GF-D8 (cell line): ENCODE measurements at places on chromosomes 2 and 18.

- DNase-seq: no peak
These were observed 979.5 kb upstream of the CELF4 start for GRCh38 chr18:38545071-38545470.

DNA sequence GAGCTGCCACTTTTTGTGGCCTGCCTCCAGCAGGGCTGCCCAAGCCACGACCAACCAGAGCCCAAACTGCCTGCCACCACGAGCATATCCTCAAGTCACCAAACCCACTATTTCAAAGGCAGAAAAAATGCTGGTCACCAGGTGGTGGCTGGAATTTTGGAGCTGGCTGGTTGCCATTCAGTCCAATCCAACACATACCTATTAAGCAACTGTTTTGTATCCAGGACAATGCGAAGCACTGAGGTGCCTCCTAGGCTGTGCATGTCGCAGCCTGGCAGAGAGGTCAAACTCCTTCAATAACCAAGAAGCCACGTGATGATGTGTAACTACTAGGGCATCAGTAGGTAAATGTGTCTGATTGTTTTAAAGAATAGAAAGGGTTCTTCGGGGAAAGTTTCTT, 108.3 kb upstream of the PPP1CB start:
- DNase-seq: no peak

- DNase-seq: no peak
These were observed 3.5 kb downstream of the CRIM1 start for GRCh38 chr2:36359067-36359466.

- no peak for DNase-seq
These were observed 34.6 kb downstream of the PRPF40A start for GRCh38 chr2:152682663-152683062.

GRCh38 chr2:172090044-172090961, 5.0 kb downstream of the DLX1 start:
- DNase-seq: no peak

- no peak for DNase-seq
These were observed 70.3 kb downstream of the CHST9 start for GRCh38 chr18:27114842-27115241.

- no peak for DNase-seq
These were observed 104.7 kb upstream of the ARHGAP28 start for GRCh38 chr18:6624661-6625311.

GRCh38 chr18:53070788-53071187, 730.8 kb downstream of the DCC start:
- no peak for DNase-seq

- DNase-seq: no peak
These were observed 78.3 kb downstream of the CMPK2 start for GRCh38 chr2:6787376-6787775.

DNA sequence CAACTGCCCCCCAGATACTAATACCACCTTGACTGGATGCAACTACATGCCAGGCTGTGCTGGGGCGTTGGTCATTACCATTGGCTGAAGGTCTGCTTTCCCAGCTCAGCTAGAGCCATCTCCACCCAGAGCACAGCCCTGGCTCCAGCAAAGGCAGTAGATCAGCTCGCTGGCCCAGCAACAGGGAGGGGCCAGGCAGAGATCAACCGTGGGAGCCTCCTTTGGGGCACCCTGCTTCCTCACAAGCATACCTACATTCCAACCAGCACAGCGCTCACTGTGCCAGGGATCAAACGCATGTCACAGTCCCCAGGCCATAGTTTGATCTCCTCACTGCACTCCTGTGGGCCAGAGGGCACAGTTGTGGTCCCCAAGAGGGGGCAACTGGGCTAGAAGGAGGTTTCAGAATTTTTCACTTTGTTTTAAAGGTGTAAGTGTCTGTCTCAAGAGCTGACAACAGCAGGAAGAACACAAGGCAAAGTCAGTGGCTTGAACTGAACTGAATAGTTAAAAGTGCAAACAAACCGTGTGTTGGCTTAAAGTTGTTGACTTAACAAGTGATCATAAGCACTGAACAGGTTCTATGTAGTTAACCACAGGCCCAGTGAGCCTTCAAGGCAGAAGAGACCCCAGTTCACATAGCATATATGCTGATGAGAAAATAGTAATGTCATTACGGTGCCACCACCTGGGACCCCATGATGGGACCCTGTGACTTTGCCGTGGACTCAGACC, 70.1 kb upstream of the BZW1 start:
- DNase-seq: no peak

DNA sequence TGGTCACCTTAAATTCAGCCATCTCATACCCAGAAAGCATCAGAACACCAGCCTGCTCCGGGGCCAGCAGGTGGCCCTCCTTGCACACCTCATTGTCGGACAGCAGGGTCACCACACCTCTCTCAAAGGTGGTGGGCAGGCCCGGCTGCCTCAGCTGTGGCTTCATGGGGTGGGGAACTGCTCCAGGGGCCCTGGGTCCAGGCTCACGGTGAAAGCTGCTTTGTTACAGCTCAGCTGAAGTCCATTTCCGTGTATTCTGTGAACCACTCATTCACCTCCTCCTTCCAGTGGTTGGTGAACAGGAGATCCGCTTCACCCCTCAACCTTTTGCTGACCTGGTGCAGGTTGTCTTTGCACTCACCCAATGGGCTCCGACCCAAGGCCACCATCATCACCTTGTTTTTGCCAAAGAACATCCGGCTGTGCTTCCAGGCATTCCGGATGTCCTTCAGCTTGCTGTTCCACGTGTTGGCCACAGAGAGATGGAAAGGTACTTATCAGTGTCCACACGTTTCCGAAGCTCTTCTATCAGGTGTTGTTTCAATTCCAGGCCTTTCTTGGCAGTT, 78.6 kb upstream of the LDLRAD4 start:
- peak; percentile 17 for DNase-seq

DNA sequence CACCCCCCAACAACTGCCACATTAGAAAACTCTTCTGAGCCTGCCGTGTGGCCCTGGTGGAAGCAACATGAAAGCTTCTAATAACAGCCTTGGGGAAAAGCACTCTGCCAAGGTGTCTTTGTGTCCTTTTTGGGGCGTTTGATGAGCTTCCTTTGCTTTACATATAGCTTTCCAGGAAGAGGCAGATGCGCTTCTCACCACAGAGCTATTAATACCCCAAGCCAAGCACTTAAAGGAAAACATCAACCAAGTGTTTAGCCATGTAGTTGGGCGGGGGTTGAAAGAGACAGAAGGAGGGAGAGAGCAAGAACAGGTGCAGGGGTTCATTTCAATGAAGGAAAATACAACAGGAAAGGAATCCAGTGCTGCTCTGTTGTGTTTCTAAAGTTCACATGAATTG, 176.1 kb downstream of the VAPA start:
- DNase-seq: no peak

GRCh38 chr2:45813003-45813941, 161.8 kb downstream of the PRKCE start:
- no peak for DNase-seq

DNA sequence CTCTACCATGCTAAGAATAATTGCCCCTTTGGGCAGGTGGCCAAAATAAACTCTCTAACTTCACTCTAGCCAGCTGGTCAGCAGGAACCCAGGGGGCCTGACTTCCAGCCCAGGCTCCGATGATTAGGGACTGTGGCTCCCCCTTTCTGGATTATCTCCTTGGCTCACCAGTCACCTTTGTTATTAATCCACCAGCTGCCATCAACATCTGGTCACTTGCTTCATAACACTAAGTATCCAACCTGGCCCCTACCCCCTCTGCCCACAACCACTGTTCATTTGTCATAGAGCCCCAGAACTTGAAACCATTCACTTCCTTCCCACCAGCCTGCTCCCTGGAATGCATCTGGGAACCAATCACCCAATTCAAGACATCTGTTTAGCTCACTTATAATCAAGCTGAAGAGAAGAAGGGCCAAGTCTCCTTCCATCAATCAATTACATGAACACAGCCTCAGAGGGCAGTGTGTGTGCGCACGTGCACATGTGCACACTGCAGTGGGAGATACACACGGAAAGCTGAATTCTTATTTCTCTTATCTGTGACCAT, 215.1 kb downstream of the ALK start:
- DNase-seq: no peak

DNA sequence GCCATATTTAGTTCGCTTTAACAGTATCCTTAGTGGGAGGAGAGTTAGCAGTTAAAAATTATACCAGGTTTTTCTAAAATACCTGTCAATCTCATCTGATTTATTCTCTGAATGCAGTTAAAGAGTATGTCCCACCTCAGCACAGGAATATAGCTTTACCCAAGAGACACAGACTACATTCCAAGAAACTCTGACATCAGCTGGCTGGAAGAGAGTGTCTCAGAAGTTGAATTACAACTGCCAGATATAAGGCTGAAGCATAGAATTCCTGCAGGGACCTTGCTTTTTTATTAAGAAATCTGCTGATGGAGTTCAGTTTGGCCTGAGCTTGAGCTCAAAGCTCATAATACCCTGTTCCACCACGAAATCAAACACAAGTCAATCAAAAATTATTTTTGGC, 25.4 kb upstream of the CNTNAP5 start:
- DNase-seq: no peak

DNA sequence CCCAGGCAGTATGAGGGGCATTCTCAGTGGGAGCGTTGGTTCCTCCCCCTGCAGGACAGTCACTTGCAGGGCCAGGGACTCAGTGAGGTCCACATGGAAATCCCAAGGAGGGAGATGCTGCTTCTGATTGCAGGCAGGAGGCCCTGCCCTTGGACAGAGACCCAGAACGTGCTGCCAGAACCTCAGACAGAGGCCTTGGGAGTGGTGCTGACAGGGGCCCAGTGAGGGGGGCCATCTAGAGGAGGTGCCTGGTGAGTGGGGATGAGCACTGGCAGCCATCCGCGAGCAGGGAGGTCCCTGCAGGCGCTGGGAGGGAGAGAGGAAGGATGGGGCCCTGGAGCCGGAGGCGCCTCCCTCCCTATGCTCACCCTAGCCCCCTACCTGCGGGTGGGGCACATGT, 133.1 kb downstream of the DYSF start:
- DNase-seq: no peak

GRCh38 chr2:234994438-234995321, 42.9 kb downstream of the SH3BP4 start:
- no peak for DNase-seq

- DNase-seq: no peak
These were observed 150.8 kb downstream of the CCDC85A start for GRCh38 chr2:56334622-56335021.

GRCh38 chr2:147865560-147865959, 20.7 kb downstream of the ACVR2A start:
- DNase-seq: no peak

- no peak for DNase-seq
These were observed 16.8 kb downstream of the AQP12A start for GRCh38 chr2:240708457-240708856.

DNA sequence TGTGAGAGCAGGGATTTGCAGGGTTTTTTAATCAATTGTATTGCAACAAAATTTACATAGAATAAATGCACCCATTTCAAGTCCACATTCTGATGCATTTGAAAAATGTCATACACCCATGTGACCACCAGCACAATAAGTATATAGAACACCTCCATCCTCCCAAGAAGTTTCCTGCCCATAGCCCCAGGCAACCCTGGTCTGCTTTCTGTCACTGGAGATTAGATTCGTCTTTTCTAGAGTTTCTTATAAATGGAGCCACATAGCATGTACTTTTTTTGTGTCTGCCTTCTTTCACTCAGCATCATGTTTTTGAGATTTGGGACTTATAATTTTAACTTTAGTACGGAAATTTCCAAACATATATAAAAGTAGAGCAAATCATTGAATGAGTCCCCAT, 127.2 kb upstream of the EPAS1 start:
- no peak for DNase-seq

GRCh38 chr2:17515652-17516051, 2.6 kb downstream of the RAD51AP2 start:
- DNase-seq: no peak

DNA sequence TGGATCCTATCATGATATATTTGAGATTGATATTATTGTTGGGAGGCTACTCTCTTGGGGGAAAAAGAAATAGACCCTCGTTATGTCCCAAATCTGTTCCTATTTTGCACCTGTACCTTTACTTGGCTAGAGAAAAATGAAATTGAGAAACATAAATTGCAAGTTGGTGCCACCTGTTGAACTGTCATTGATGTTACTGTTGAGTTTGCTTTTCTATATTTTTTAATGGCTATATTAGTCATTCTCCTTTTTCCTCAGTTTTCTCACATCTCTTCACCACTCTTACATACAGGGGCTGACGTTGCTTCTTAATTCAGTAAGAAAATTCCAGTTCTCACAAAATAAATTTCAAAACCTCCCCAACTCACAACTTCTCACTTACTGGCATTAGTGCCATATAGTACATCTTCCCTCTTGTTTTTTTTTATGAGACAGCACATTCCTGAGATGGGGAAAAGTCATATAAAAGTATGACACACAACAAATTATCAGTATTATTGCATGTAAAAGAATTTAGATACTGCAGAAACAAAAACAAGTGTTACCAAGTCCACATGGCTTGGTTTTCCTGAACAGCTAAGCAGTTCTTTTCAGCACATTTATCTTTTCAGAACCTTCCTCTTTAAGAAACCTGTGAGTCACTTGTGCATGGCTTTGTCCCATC, 348.3 kb upstream of the DSEL start:
- no peak for DNase-seq

DNA sequence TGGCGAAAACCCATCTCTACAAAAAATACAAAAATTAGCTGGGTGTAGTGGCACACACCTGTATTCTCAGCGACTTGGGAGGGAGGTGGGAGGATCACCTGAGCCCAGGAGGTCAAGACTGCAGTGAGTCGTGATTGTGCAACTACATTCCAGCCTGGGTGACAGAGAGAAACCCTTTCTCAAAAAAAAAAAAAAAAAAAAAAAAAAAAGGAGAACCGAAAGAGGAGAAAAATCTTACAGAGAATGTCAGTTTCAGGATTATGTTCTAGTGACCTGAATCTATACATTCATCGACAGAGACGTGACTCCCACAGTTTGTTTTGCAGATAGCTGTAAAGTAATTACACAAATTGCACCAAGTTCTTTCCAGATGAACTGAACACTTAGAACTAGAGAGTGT, 187.8 kb downstream of the FTCDNL1 start:
- no peak for DNase-seq

GRCh38 chr2:146119586-146119985, 1599.7 kb upstream of the ZEB2 start:
- no peak for DNase-seq

DNA sequence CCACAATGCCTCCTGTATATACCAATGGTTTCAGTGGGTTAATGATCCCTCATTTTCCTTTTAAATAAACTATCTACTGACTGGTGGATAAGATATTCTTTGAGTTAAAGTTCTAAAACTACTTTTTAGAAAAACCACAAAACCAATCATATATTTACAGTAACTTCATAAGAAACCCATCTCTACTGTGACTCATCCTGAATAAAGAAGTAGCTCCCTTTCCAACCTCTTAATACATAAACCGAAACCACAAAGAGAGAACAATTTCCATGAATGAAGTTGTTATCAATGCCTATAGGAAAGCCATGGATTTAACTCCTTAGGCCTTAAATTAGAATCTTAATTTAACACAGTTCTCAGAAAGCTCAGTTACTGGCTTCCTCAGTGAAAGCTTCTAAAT, 227.0 kb upstream of the SMAD7 start:
- DNase-seq: no peak
